ENCODE measurements at places on chromosomes 3 and 15.

DNA sequence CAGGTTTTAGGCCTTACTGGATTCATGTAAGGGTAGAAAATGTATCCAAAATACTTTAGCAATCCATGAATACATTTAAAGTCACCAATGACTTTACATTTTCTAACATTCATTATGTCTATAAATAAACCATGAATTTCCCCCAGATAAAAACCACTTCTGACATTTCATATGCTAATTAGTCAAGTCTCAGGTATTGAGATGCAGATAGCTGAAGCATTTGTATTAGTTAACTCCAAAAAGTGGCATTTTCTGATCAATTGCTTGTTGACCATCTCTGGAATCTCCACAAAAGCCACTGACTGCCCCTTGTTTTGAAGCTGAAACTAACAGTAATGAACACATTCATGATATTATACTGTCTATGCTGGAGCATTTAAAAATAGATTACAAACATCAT lies 68.4 kb upstream of the RAP2B start:
- DNase-seq: no peak

DNA sequence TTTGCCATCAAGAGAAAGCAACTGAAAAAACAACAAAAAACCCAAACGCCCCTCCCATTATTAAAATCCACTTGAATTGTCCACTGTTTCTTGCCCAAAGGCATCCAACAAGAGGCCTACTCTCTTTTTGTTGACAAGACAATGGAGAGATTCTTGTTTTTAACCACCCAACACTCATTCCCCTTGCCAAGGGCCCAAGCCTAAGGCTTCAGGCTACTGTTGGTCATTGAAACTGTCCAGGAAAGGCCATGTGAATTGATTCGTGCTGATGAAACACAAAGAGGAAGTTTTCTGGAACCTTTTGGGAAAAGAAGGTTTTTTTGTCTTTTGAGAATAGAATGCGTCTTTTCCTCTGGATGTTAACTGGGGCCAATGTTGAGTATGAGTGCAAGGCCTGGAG lies 157.4 kb upstream of the PFN2 start:
- no peak for DNase-seq

- DNase-seq: peak; percentile 17
Measured at GRCh38 chr15:47184003-47184907, 533.0 kb upstream of the SEMA6D start.

GRCh38 chr15:34101366-34102174 lies at the start of the genes EMC7 and PGBD4:
EMC7 (minus strand) TSS chr15:34101862; CDS start chr15:34101839, 23 bp downstream.
PGBD4 (plus strand) TSS chr15:34102083; CDS start chr15:34102532, 449 bp downstream.
- peak; percentile 68 for DNase-seq

DNA sequence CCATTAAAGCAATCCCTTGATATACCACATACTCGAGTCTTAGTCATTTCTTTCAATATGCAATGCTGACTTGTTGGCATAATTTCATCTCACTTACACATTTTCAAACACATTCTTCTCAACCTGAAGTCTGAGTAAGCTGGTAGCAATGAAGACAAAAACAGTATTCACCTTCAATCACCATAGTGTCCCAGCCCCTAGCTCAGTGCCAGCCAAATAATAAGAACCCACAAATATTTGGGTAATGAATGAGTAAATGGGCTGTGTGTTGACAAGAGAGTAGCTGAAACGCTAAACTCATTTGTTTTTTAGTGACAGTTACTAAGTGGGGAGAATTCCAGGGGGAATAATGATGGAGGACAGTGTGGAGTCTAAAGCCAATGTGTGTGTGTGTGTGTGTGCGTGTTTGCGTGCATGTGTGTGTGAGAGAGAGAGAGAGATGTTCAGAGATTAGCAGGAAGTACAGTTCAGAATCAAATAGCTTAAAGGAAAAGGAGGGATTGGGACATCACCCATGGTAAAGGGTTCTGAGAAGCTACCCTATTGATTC lies 165.7 kb downstream of the GAP43 start:
- DNase-seq: no peak

Data from D721Med (cell line).